ENCODE measurements at places on chromosomes 7 and 10.

DNA sequence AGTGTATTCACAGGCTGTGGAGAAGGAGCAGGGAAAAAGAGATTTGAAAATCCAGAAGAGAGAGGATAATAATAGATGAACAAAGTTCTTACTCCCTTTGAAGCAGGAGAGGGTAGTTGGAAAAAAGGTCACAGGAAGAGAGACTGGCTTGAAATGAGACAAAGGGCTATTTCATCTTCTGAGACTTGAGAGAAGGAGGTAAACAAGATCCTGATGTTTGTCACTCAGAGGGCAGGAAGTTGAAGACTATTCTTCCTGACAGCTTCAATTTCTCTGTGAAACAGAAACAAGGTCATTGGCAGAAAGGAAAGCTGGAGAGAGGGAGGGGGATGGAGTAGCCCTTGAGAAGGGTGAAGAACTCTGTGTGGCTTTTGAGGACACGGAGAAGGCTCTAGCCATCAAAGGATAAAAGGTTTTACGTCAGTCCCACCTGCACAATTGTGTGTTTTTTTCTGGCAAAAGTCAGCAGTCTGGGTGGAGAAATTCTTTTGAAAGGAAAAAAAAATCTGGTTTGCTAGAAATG is 216.1 kb upstream of the STEAP4 start:
- no peak for DNase-seq

DNA sequence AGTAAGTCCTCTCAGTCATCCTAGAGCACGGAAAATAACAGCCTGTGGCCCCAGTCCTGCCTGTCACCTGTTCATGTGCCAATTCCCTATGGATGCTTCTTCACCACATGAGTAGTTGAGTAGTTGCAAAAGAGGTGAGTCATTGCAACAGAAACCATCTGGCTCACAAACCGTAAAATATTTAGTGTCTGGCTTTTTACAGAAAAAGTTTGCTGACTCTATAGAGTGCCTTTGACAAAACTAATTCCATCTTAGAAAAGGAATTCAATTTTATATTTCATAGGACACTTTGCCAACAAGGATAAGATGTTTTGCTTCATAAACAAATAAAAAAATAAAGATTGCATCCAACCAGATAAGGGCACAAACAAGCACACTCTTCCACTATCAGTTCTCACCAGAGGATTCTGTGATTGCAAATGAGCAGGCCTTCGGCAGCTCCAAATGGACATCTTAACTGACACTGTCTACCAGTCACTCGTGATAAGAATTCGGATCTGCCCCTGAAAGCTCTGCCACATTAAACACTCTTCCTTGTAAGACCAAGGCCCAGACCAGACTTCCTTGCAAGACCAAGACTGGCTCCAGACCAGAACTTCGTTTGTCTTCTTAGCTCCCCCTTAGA is 242.7 kb upstream of the SEMA3C start:
- DNase-seq, result no peak

GRCh38 chr7:74606909-74607510 is 50.5 kb upstream of the GTF2I start:
- no peak for DNase-seq

- no peak for DNase-seq
Measured at GRCh38 chr7:100801833-100802568, 25.3 kb downstream of the EPHB4 start.

DNA sequence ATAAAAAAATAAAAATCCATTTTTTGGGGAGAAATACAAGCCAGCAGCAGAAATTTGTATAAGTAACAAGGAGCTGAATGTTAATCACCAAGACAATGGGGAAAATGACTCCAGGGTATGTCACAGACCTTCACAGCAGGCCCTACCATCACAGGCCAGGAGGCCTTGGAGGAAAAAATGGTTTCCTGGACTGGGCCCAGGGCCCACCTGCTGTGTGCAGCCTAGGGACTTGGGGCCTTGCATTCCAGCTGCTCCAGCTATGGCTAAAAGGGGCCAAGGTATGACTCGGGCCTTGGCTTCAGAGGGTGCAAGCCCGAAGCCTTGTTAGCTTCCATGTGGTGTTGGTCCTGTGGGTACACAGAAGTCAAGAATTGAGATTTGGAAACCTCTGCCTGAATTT is 126.3 kb downstream of the DGKB start:
- no peak for DNase-seq

DNA sequence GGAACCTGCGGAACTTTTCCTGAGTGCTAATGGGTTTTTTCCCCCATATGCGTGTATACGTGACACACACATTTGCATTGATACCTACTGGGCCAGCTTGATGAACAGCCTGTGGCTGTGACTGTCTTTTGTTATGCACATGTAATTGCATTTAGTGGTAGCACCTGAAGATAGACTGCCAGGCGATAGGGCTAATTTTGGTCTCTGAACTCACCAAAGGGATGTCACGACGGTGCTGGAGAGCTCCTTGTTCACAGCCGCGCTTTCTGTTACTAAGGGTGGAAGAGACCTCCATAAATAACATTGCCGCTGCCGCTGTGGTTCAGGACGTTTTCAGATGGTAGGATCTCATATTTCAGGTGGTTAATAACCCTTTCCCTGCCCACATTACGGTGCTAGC is 133.2 kb downstream of the CAMK1D start:
- DNase-seq, result no peak

- DNase-seq, result peak; percentile 56
Measured at GRCh38 chr10:36888925-36889573, 236.3 kb upstream of the ANKRD30A start.

DNA sequence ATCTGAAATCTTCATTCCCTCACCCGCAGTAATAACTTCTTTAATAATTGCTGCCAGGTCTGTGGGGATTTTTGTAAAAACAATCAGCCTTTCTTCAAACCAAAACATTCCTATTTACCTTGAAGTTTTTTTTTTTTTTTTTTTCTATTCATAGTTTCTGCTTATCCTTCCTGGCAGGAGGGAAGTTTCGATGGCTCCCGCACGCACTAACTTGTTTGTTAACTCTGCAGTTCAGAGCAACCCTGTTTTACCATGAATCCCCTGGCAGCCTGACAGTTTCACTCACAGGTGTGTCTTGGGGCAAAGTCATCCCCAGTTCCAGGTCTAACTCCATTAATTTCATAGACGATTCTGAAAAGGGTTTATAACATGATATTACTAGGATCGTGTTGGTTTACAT is 149.3 kb downstream of the KLF6 start:
- DNase-seq, result no peak

- no peak for DNase-seq
Measured at GRCh38 chr10:132470410-132471124, 67.0 kb upstream of the INPP5A start.

- no peak for DNase-seq
Measured at GRCh38 chr7:30595436-30596013, 847 bp downstream of the GARS1 start.

GRCh38 chr10:5746197-5746596 is 61.6 kb downstream of the TASOR2 start:
- DNase-seq, result no peak

- no peak for DNase-seq
Measured at GRCh38 chr10:11450427-11450826, 161.0 kb downstream of the USP6NL start.

- no peak for DNase-seq
Measured at GRCh38 chr7:22435720-22436119, 64.3 kb downstream of the STEAP1B start.

GRCh38 chr10:75146780-75147179 is 35.3 kb downstream of the SAMD8 start:
- no peak for DNase-seq

DNA sequence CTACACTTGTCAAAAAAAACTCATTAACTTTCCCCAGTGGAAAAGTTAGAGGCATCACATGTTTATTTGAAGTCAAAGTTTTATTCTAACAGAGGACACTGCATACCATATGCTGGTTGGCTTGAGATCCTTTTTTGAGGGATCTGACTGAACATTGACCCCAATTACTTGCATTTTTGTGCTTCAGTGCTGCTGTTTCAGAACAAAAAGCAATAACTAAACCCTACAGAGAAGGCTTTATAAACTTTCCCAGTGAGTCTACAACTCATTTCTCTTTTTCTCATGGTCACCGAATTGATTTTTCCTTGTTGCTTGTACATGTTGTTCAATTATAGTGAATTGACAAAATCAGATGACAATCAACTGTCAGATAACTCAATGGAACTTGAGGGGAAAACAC is 69.3 kb upstream of the PHYHIPL start:
- DNase-seq, result no peak

DNA sequence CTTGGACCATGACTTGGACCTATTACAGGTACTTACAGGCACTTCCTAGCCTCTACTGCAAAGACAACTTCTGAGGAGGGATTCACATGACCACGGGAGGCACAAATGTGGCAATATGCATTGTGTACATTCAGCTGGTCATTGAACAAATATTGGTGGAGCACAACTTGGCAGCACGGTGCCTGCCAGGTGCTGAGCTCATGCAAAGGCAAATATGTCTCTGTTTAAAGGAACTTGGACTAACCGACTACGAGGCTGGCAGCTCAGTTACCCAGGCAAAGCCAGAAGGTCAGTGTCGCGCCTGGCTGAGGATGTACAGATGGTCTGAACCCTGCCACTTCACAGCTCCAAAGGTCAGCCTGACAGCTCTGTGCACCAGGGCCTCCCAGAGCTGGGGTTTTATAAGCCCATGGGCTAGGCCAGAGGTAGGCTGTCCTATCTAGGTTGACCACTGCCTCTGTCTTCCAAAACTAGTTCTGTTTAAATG is 6.1 kb downstream of the DENND11 start:
- DNase-seq, result no peak

GRCh38 chr7:91520645-91521044 is 256.4 kb downstream of the FZD1 start:
- no peak for DNase-seq

GRCh38 chr10:31771331-31771831 is 157.2 kb downstream of the ARHGAP12 start:
- no peak for DNase-seq

GRCh38 chr7:137462074-137462715 is 118.7 kb upstream of the PTN start:
- DNase-seq, result no peak

- no peak for DNase-seq
Measured at GRCh38 chr10:116278846-116279245, 5.8 kb upstream of the GFRA1 start.

DNA sequence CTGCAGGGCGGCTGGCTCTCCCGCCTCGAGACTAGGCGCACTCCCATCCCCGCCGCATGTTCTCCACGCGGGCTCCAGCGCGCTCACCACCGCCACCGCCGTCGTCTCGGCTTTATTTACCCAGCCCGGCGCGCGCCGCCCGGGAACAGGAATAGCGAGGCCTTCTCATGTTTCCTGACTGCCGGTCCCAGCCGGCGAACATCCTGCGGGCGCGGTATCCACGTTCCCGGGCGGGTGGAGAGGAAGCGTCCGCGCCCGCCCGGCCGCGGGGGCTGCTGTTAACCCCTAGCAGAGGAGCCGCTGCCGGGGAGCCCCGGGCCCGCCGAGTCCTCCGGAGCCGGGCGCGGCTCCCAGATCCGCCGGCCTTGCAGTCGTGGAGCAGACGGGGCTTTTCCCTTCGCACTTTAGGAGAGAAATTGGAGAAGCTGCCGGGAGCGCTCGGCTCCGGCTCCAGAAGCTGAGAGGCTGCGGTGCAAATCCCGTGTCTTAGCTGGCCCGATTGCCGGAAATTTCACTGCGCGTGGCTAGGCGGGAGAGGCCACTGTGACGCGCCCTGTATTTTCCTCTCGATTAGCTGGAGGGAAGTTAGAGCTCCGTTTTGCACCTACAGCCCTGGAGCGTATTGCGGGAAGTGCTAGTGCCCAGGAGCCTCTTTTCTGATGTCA is at the start of gene MKX:
MKX (minus strand) TSS at position 88 of the 665 bp plus-strand sequence. CDS start 2,404 bp downstream, outside the sequence.
- DNase-seq, result peak; percentile 40

GRCh38 chr10:86263209-86263608 is 103.4 kb downstream of the GRID1 start:
- DNase-seq, result no peak

- DNase-seq, result no peak
Measured at GRCh38 chr10:20835335-20835734, 61.8 kb downstream of the NEBL start.

GRCh38 chr7:125136755-125137532 is 207.3 kb upstream of the POT1 start:
- no peak for DNase-seq

DNA sequence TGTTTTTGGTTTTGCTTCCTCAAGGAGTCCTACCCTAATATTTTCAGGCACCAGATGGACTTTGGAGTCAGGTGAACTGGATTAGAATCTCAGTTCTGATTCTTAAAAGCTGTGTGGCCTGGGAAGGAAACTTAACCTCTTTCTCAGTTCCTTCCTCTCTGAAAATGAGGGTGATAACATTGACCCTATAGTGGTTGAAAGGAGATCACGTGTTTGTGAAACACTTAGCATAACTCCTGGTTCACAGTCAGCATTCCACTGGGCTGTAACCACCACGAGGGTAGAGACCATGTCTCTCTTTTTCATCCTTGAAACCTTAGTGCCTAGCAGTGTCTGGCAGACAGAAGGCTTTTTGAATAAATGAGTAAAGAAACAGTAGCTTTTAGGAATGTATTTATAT is 16.7 kb downstream of the LSMEM1 start:
- DNase-seq, result no peak

GRCh38 chr10:12484002-12484918 is 134.9 kb downstream of the CAMK1D start:
- DNase-seq, result no peak

GRCh38 chr10:99698504-99699080 is 33.3 kb downstream of the COX15 start:
- DNase-seq, result no peak

- no peak for DNase-seq
Measured at GRCh38 chr7:74052628-74053027, 24.7 kb downstream of the ELN start.

GRCh38 chr10:288316-289200 is 153.3 kb downstream of the ZMYND11 start:
- no peak for DNase-seq

DNA sequence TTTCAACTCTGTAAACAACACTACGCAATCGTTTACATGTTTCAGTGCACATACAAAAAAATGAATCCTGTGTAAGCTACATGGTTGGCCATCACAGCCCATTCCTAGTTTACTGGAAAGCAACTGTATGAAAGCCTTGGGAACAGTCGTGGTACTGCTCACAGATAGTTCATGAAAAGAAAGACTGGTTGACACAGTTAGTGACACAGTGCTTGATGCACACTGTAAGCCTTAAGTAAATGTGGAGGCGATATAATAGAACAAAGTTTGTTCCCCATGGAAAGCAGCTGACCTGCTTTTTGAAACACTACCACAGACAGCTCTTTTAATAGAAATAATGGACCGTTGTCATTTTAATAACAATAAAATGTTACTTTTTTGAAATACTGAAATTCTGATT is 5.1 kb downstream of the CACNA2D1 start:
- no peak for DNase-seq
